ENCODE measurements at places on chromosomes 1 and 21.

GRCh38 chr1:74463333-74463988 lies 49.0 kb downstream of the LRRC53 start:
- no peak for DNase-seq

- no peak for DNase-seq
These were observed 26.7 kb downstream of the PGBD5 start for GRCh38 chr1:230399321-230400006.

- DNase-seq: no peak
These were observed 23.4 kb downstream of the GTF2B start for GRCh38 chr1:88867743-88868521.

GRCh38 chr1:202501281-202501680 lies 152.8 kb downstream of the PPP1R12B start:
- DNase-seq: no peak

GRCh38 chr1:87972811-87973210 lies 644.1 kb downstream of the LMO4 start:
- DNase-seq: no peak

DNA sequence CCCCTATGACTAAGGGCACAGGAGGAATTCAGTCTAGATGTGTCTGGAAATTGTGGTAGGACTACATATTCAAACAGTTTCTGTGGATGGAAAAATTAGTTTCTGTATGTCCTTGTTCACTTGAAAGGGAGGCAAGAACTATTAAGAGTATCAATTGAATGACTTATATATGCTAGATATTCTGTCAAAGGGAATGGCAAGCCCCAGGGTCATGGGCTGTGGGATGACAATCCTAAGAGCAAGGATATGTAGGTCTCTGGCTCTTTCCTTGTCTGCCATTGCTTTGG lies 383.5 kb upstream of the B3GALT2 start:
- no peak for DNase-seq

DNA sequence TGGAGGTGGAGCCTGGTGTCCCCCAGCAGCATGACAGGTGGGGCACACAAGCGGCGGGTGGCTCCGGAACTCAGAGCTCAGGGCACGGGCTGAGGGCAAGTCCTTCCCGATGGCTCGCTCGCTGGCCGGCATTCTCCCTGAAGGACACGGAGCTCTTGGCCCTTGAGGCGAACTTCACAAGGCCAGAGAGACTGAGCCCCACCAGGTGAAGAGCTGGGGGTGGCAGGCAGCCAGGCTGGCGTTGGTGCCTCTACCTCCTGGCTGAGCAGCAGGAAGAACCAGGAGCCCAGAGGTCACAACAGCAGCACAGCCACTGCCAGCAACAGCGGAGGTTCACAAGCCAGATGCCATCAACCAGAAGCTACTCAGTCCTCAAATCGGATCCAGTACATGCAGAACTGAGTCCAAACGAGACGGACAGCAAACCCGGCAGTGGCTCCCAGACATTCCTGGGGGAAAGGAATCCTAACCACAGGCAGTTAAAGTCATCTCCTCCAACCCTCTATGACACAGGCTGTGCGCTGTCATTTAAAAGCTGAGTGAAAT lies 54.1 kb downstream of the NPHP4 start:
- no peak for DNase-seq

DNA sequence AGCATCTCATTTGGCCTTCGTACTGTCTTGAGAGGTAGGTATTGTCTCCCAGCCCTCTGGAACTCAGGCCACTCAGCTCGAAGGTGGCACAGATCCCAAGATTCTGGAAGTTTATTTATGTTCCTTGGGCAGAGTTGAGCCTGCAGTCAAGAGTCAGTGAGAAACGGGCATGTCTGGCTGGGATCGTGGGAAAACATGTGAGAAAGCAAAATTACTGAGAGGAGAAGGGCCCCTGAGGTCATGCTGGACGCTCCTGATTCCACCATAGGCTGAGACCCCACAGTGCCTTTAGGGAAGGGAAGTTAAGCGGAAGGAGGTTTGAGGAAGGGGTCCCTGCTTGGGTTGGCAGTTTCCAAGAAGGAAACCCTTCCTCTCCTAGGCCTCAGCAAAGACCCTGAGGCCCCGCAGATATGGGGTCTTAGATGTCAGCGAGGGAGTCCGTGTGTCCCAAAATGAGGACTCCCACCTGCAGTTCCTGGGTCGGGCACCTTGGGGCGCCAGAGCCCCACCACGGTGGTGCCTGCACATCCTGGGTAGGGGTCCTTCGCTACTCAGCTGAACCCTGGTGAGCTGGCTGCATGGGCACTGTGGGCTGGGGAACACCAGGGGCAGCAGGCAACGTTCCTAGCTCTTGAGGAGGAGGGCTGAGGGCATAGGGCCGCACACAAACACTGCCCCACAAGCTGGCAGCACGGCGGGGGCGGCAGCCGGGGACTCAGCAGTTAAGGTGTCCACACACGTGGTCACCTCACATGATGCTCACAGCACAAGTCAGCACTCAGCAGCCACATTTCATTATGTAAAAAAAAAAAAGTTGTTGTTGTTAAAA lies 12.3 kb upstream of the SEMA4A start:
- DNase-seq: no peak

DNA sequence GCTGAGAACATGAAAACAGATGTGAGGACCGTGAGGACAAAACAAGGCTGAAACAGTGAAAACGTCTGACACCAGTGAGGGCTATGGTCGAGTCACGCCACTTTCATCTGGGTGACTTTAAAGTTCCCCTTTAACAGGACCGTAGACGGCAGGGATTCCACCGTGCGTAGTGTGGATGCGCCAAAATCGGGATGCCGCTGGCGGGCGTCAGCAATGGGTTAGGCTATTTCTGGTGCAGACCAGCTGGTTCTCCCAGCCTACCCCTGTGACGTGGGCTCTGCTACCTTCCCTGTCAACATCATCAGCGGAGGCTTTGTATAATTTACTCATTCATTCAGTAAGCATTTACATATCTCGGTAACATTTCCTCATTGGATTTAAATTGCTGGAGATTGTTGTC lies 246.6 kb upstream of the AJAP1 start:
- DNase-seq: no peak

DNA sequence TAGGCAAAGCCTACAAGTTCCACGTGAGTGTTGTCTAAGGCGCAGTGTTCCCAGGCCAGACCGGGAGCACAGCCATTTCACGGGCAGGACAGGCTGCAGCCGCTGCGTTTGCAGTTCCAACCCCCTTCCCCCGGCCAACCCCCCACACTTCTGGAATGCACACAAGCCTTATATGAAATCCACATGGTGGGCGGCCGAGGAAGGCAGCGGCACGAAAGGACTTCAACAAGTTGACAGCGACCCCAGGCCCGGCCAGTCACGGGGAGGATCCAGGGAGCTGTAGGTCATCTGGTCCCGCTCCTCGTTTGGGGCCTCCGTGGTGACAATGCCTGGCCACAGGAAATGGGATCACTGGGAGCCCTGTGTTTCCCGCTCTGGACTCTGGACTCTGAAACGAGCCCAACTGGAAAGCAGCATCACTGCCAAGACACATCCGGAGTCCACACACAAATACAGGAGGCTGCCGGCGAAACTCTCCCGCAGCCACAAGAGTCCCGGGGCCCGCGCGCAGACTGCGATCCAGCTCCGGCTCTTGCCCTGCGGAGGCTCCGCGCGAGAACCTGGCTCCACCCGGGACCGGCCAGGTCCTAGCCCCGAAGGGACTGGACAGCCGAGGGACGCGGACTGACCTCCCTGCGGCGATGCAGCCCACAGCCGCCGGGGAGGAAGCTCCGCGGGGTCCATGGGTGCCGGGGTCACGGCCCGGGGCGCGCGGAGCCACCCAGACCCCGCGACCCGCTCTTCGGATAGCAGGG lies 794 bp downstream of the NID1 start:
- peak; percentile 9 for DNase-seq

- no peak for DNase-seq
These were observed 83.7 kb upstream of the KAZN start for GRCh38 chr1:14514739-14515138.

- DNase-seq: no peak
These were observed 72.3 kb upstream of the NTPCR start for GRCh38 chr1:232878086-232878485.

DNA sequence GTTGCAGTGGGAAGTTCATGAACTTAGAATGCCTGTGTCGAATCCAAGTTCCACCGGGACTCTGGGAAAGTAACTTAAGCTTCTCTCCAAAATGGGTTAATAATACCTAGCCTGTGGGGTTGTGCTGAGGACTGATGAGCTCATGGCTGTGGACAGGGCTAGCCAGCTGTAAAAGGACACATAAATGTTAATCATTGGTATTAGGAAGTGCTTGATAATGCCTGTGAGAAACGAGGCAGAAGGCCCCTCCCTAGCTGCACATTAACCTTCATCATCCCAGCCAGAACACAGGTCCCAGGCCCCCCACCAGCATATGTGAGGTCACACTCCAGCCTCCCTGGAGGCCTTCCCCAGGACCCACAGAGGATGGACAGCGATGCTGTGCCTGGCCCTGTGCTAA lies 789 bp upstream of the GJB4 start:
- DNase-seq: no peak

DNA sequence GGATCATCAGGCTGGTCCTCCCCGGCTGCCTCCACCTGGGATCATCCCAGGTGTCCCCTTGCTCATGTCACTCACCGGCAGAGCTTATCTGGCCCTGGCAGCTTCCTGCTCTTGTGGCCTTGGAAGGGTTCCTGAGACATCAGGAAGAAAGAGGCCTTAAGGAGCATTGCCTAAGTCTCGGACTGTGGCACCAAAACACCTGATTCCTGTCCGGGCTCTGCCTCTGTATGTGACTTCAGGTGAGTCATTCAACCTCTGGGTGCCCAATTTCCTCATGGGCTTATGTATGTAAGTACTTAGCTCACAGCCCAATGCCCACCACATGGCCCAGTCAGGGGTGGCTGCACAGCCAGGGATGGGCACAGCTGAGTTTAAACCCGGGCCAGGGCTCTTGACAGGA lies 255.9 kb upstream of the VAMP3 start:
- no peak for DNase-seq

DNA sequence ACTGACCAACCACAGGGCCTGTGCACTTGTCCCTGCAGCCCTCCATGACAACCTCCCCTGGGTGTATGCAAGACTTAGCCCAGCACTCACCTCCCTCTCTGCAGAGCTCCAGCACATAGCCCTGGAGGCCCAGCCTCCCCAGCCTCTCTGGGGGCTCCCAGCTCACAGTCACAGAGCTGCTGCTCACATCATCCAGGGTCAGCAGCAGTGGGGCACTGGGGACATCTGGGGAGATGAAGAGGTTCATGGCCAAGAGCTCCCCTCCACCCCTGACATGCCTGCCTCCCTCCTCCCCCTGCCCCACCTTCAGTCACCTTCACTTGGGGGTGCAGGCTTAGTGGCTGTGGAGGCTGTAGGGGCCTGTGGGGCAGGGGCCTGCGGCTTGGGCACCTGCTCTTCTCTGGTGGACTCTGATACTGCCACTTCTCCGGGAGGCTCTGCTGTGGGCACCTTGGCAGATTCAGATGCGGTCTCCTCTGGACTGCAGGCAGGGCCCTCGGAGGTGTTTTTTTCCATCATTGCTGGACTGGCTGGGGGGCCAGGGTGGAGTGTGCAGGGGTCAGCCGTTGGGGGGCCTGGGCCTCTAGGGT lies at the start of gene MYBPH:
Gene MYBPH, minus strand, starts transcription at position 590 of the 590 bp plus-strand sequence. Its CDS starts 71 bp downstream, at position 519.
- no peak for DNase-seq

DNA sequence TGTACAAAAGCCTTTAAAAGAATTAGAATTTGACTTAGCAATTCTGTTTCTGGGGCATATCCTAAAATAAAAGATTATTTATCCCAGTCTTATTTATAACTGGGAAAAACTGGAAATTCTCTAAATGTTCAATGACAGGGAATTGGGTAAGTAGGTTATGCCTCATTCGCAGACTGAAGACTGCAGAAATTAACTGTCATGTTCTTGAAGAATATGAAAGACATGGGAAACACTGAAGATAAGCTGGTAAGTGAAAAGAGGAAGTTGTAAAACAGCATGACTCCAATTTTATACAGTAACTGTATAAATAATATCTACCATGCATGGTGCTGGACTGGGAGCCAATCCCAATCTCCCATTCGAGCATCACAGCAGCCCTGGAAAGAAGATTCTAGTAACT lies 50.6 kb upstream of the SLC2A1 start:
- no peak for DNase-seq

DNA sequence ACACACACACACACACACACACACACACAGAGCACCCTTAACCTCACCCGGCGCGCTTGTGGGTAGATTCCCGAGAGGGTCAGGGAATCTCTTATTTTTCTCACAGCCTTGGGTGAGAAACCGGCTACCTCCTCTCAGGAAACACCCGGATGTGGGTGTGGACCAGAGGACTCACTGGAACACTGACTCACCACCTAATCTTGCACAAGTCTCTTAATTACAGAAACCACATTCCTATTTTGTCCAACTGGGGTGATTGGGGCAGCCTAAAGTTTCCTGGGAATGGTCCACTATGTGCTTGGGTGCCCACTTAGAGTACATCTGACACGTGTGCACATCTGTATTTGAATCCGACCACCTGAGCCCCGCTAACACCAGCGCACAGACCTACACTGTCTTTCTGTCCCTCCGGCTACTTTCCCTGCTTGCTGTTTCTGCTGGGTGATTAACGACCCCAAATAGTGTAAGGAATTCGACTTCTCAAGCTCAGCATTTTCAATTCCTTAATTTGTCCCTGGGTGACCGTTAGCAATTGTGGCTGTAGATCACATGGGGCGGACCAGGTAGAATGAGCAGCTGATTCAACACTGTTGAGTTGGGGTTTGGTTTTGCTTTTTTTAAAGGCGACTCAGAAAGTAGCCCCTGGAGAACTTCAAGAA lies 14.0 kb upstream of the TBX15 start:
- no peak for DNase-seq

DNA sequence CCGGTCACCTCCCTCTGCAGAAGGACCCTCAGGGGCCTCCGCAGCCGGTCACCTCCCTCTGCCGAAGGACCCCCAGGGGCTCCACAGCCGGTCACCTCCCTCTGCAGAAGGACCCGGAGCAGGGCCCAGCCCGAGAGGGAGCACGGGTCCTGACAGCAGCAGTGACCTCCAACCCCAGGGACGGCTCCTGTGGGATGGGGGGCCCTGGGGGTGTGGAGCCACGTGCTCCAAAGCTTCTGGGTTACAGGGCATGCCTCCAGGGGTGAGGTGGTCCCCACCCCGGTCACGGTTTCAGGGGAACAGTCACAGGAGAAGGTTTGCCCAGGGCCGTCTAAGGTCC lies 40.3 kb downstream of the SLC19A1 start:
- no peak for DNase-seq

- peak; percentile 32 for DNase-seq
These were observed 66.2 kb upstream of the IRF2BP2 start for GRCh38 chr1:234676103-234676594.

DNA sequence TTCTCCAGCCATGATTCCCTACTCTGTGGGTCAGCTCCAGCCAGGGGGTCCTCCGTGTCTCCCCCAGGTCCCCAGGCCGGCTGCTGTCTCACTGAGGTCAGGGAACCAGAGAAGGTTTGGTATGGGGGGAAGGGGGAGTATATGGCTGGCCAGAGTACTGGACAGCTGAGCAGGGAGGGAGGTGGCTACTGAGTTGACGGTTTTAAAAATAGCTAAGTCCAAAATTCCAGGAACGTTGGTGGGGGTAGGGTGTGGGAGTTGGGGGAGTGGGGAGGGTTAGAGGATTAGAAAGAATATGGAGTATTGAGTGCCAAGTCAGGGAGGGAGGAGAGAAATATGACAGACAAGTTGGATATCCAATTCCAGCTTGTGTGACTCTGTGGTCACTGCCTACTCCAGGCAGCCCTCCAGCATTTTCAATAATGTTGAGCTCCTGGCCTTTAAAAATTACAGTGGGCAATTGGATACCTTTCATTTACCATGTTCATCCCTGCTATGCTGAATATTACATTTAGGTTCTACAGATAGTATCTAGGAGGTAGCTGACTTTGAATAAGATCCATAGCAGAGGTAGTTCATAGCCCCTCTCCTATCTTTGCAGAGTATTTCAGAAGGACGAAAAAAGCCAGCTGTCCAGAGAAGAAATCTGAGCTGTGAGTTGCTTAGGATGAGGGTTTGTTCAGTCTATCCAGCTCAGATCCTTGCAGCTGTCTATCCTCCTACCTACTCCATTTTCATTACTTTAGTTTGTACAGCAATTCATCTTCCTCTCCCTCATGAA lies at the start of gene HJV:
Gene HJV, minus strand, starts transcription at position 114 of the 781 bp plus-strand sequence. CDS start 1,504 bp downstream, outside the sequence.
- no peak for DNase-seq

All from activated CD4-positive, alpha-beta T cell treated with anti-CD3 and anti-CD28 coated beads for 1 hour (primary cell).